ENCODE measurements at places on chromosomes 3 and 15.

DNA sequence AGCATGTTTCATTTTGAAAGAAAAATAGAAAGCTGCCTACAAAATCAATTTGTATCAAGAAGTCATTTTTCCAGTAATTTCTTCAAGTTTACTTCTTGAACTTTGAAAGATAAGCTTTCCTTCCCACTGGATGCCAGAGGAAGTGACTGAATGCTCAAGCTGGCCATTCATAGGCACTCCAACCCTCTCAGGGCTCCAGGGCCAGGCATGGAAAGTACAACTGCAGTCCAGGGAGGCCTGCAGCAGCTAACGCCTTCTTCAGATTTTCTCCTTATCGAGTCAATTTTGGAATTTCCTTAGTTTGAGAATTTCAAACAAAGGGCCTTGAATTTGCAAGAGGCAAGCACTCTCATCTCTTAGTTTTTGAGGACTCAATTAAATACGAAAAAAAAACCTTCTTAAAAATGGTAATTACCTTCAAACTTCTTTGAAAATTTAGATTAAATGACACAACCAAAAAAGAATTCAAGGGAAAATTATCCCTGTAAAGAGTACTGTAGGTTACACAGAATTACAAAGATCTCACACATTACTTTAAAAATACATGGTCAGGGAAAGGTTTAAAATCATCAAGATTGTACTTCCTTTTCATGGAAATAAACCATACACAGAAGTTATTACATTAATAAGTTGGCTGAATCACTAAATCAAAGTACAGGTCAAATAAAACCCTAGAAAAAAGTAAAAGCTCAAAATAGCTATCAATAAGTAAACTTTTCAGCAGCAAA, 2.5 kb downstream of the UBP1 start:
- DNase-seq = peak; percentile 65

DNA sequence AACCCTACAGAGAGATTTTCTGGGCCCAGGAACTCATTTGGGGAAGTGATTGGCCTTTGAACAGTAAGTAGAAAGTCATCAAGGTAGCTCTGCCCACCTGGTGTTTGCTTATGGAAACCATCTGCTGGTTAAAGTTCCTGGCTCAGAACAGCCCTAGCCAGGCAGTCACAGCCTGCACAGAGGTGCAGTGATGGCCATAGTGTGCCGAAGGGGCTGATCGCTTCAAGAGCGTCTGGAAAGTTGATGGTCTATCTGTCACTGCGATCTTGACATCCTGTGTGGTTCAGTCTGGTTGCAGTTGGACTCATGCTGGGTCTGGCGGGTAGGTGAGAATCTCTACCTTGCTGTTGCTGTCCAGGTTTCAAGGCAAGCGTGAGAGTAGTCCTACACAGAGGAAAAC, 151.6 kb downstream of the SLCO3A1 start:
- DNase-seq = no peak

DNA sequence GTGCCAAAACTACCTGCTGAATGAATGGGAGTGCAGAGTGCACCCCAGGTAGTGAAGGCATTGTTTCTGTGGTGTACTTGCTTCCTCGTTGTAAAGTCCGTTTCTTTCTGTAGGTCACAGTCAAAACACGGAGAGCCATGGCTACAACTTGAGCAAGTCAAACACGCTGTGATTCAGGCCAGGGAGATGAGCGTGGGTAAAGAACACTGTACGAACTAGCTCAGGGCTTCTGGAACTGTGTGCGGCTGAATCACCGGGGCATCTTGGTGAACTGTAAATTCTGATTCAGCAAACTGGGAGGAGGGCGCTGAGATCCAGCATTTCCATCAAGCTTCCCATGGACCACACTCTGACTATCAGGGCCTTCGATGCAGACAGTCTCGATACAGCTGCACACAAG, 5.0 kb upstream of the TNK2 start:
- no peak for DNase-seq

GRCh38 chr3:131242201-131242600, 139.4 kb upstream of the NUDT16 start:
- no peak for DNase-seq

- no peak for DNase-seq
These were observed 249.5 kb upstream of the IL12A start for GRCh38 chr3:159739166-159739565.

DNA sequence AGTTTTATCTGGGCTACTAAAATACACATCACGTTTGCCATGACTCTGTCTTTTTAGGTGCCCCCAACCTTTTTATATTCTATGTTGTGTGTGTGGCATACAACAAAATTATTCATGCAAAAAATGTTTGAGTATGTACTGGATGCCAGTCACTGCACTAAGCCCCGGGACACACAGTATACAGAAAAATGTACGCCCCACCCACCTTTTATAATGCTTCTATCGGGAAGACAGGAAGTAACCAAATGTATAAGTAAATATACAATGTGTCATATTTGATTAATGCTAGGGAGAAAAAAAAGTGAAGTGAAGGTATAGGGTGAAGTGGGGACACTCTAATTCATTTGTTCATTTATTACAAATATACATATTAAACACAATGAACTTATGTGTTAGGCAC, 503.4 kb upstream of the MDFIC2 start:
- DNase-seq = no peak

GRCh38 chr3:121992601-121993560, 29.2 kb downstream of the ILDR1 start:
- no peak for DNase-seq

DNA sequence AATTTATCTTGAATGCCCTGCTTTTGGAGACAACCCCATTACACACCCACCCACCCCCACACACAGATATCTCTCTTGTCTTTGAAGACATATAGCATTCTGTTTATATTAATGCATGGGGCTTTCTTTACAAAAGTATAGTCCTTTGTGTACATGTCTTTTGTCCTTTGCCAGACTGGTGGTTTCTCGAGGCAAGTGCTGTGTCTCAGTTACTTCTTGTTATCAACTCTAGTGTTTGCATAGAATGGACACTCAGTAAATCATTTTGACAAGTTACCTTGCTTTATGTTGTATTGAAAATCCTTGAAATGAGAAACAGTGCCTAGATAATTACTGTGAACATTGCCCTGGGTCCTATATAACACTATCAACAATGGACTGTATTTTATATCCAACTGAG, 33.9 kb downstream of the KBTBD8 start:
- DNase-seq = no peak

DNA sequence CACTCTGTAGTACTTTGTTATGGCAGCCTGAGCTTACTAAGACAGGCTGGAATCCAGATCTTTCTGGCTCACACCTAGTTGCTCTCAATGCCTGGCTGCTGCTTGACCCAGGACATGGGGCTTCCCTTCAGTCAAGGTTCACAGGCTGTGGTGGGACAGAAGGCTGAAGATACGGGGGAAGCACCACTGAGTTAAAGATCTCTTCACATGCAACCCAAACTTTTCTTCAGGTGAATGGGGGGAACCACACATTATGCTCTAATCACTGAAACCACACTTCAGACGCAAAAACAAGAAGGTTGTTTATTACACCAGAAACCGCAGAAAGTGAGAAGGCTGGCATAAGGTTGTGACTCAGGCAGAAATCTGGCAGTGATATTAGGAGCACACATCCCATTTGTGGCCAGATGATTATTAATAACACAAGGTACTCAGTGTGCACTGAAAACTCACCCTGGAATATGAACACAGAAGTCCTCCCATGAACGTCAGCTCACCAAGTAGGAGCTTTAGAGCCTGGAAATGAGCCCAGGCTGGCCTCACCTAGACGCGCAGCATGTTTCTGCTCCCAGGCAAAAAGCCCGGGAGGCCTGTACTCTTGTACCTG, 230.5 kb upstream of the CHRNA7 start:
- DNase-seq = no peak

DNA sequence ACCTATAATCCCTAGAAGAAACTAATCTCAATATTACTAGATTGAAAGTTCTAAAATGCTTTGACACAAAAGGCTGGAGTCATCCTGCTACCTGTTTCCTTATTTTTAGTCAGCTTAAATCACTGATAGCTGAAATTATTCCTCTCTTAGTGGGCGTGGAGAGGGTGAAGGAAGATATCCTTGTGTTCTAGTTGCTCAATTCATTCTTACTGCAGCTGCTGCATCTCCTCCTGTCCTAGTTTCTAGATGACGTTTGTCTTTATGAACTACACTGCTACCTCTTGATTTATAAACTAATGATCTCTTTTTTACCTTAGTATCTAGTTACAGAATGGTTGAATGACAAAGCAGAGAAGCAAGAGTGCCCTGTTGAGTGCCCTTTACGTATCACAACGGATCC, 50.7 kb downstream of the SETD5 start:
- DNase-seq = no peak

DNA sequence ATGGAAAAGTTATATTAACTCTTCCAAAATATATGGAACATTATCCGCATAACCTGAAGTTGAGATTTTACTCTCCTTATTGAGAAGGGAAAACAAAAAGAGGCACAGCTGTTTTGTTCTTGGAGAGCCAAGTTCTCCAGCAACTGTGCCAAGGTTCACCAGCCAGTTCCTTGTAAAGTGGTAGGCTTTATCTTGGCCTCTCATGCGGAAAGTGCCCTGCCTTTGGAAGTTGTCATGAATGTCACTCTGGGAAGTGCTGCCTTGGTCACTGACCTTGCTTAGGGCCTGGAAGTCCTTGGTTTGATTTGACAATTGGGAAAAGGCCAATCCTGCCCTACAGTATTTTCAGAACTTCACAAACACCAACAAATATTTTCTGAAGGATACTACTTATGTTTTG, 44.2 kb upstream of the THRB start:
- DNase-seq = no peak

DNA sequence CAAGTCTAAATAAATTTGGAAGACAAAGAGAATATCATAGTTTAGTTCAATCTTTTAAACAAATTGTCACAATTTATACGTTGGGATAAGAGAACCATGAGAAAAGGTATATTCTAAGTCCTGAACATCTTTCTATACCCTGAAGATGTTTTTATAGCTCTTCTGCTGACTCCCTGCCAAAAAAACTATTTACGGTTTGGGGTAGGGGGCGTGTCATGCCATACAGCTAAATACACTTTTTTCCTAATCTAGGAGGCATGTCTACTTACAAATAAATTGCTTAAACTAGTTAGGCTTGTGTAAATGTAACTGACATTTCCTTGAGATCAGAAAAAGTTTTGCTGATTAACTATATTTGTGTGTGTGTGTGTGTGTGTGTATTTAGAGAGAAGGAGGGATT, 163.3 kb downstream of the PGPEP1L start:
- DNase-seq = no peak

DNA sequence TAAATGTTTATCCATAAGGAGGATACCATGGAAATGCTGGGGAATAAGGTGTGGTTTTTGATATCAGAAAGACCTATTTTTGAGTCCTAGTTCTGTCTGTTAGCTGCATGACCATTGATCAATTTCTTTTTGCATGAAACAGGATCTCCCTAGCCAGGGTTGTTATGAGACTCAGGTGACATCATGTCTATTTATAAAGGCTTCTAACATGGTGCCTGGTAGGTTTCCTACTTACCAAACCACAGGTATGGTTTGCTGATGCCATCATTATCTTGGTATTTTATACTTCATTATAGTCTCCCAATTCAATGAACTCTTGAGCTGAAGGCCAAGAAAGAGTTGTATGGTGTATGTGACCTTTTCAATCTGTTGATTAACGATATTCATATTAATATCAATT, 144.0 kb downstream of the CLSTN2 start:
- no peak for DNase-seq

- DNase-seq = no peak
These were observed 53.1 kb downstream of the CACNA2D2 start for GRCh38 chr3:50450209-50450921.

GRCh38 chr3:115766587-115767482, 143.5 kb downstream of the GAP43 start:
- DNase-seq = no peak

- DNase-seq = no peak
These were observed 42.7 kb downstream of the SH3BP5 start for GRCh38 chr3:15289661-15290060.

DNA sequence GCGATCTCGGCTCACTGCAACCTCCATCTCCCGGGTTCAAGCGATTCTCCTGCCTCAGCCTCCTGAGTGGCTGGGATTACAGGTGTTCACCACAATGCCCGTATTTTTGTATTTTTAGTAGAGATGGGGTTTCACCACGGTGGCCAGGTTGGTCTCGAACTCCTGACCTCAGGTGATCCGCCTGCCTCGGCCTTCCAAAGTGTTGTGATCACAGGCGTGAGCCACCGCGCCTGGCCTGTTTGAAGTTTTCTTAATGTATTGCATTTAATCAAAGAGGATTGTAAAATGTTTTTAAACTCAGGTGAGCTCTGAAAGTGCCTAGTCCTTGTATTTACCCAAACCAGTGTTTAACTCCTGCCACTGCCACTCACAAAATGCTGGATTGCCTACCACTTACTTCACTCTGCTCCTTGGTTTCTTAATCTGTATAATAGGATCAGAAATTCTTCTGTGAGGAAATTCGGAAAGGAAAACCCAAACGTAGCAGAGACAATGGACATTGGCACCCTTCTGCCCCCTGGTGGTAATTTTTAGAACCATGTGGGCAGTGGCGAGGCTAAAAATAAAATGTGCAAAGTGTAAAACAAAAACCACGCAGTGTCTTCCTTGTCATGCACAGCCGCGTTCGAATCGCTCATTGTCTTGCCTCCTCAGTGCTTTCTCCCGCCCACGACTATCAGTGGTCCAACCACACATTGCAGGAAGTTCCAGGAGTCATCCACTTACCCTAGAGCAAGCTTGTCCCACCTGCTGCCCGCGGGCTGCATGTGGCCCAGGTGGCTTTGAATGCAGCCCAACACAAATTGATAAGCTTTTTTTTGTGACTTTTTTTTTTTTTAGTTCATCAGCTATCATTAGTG, 27.3 kb downstream of the CEP19 start:
- DNase-seq = peak; percentile 37

DNA sequence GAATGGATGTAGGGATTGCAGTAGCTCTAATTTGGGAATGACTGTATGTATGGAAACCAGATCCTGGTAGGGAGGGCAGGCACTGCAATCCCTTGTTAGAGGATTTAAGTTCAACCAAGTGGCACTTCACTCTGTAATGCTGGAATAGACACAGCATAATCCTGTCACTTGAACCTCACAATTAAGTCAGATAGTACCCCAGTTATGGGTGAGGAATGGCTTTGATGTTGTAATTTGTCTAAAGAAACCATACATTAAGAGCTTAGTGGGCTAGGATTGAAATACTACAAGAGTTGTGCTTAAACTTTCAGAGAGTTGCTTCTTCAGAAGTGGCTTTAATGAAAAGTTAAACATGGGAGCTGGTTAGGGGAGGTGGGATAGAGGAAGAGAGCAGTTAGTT, 9.3 kb downstream of the RAB7A start:
- no peak for DNase-seq

DNA sequence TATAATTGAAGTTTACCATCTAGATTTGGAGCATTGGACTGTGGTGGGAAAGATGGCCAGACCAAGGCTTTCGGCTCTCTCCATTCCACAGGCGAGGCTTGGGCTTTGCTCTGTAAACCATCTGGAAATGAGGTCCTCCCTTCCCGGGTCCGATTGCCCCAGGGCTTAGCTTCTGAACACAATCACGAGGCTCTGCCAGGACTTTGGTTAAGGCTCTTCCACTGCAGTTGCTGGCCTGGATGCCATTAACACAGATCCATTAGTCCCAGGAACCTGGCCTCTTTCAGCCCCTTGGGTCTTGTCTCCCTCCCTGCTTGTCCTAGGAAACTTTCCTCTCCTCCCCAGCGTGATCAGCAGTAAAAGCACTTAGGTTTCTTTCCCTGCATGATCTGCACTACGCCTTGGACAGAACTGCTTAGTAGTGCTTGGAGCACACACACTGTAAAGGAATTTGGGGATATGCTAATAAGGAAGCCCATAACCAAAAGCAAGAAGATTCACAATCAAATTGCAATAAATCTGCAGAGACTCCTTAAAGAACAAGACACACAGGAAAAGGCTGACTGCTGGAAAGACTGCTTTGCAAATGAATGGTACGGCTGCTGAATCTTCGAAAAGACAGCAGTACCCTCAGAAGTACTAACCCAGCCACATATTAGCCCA, 154.3 kb downstream of the ECT2 start:
- no peak for DNase-seq

Data from 8988T (cell line).